ENCODE measurements at places on chromosomes 1 and 21.

- DNase-seq = no peak
Measured at GRCh38 chr1:109279615-109280278, 3.2 kb downstream of the PSRC1 start.

GRCh38 chr1:208183977-208184911 is 59.9 kb downstream of the PLXNA2 start:
- DNase-seq = no peak

- DNase-seq = no peak
Measured at GRCh38 chr1:203380420-203381150, 29.7 kb upstream of the FMOD start.

DNA sequence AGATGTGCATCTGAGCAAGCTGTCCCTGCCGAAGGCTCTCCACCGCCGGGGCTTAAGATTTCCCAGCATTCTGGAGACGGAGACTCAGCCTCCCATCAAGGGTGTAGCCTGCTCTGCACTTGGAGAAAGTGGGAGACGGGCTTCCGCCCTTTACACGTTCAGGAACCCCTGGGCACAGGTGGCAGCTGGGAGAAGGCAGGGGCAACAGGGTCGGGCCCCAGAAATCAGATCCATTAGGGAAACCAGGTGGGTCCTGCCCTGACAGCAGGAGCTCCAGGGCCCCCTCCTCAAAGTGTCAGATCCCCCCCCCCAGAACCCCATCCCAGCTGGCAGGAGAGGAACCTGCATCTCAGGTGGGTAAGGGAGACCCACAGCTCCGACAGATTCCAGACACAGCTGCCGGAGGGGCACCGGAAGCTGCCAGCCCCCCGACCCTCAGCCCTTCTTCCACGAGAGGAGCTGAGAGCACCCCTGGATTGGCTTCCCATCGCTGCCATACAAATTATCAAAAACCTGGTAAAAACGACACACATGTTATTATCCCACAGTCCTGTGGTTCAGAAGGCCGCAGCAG is 236.6 kb downstream of the NPHP4 start:
- DNase-seq = no peak

- DNase-seq = no peak
Measured at GRCh38 chr1:17397910-17398695, 26.1 kb downstream of the PADI6 start.

DNA sequence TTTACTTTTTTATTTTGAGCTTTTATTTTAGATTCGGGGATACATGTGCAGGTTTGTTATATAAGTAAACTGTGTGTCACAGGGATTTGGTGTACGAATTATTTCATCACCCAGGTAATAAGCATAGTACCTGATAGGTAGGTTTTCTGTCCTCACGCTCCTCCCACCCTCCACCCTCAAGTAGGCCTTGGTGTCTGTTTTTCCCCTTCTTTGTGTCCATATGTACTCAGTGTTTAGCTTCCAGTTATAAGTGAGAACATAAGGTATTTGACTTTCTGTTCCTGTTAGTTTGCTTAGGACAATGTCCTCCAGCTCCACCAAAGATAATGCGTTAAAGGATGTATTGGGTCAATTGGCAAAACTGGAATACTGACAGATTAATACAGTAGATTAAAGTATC is 5.8 kb downstream of the ATP1A4 start:
- no peak for DNase-seq

- no peak for DNase-seq
Measured at GRCh38 chr1:8127171-8127641, 101.1 kb upstream of the ERRFI1 start.

GRCh38 chr1:66687358-66687757 is 64.9 kb upstream of the DYNLT5 start:
- DNase-seq = no peak

DNA sequence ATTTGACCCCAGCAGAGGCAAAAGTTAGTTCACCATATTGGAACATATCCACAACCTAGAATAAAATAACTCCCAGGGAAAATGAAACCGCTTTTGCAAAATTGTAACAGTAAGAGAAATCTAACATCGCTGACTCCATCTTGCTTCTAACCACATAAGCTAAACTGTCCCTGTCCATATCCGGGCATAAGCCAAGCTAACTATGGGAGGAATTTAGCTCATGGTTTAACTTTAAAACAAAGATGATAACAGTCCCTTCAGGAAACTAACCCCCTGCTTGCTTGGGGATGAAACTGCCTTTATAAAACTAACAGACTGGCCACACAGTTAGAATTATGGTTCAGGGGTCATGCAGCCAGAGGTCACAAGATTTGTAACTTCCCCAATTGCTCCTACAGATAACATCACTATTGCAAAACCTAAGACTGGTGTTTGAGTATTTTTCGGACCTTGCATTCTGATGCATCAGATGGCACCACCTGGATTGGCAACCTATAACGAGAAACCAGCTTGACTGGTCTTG is 46.3 kb downstream of the TESK2 start:
- no peak for DNase-seq

- DNase-seq = no peak
Measured at GRCh38 chr1:18997508-18997907, 41.0 kb upstream of the IFFO2 start.

GRCh38 chr1:41240781-41241353 is 1.2 kb downstream of the SCMH1 start:
- no peak for DNase-seq

- DNase-seq = no peak
Measured at GRCh38 chr1:86530211-86530845, 16.6 kb upstream of the CLCA4 start.

- no peak for DNase-seq
Measured at GRCh38 chr1:223443397-223443796, 50.2 kb downstream of the CCDC185 start.

- DNase-seq = no peak
Measured at GRCh38 chr21:32888971-32889370, 117.4 kb upstream of the PAXBP1 start.

- no peak for DNase-seq
Measured at GRCh38 chr1:158126425-158126824, 54.3 kb upstream of the CD1D start.

DNA sequence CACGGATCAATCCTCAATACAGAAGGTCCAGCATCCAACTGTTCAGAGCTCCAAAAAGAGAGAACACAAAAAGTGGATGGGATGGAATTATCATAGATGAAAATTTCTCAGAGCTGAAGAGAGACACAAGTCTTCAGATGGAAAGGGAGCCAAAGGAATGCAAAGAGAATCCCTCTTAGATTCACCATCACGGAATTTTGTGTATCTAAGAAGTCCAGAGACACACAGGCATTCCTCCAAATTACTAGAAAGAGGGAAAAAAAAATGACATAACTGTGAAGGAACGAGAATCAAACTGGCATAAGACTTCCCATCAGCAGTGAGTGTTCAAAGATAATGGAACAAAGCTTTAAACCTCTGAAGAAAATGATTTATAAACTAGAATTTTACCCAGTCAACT is 101.2 kb downstream of the ZSCAN20 start:
- no peak for DNase-seq

GRCh38 chr1:162973381-162973795 is 95.8 kb upstream of the RGS4 start:
- no peak for DNase-seq

- DNase-seq = no peak
Measured at GRCh38 chr1:230212405-230212936, 145.4 kb downstream of the GALNT2 start.

DNA sequence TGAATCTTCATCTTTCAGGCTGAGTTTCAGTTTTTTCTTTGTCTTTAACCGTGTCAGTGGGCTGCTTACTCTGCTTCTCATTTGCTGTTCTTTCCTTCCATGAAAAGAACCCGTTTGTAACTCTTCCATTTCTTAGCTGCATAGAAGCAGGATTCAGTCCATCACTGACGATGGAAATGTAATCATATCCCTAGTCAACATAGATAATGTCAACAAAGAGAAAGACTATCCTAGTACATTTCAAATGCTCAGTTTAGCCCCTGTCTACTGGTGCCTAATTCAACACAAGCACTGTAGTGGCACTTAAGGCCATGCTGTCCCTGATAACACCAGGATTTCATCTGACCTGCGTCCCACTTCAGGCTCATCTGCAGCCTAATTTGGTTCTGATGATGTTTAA is 376 bp downstream of the GBP1 start:
- DNase-seq = no peak

- DNase-seq = no peak
Measured at GRCh38 chr1:242455052-242455361, 69.5 kb downstream of the PLD5 start.

DNA sequence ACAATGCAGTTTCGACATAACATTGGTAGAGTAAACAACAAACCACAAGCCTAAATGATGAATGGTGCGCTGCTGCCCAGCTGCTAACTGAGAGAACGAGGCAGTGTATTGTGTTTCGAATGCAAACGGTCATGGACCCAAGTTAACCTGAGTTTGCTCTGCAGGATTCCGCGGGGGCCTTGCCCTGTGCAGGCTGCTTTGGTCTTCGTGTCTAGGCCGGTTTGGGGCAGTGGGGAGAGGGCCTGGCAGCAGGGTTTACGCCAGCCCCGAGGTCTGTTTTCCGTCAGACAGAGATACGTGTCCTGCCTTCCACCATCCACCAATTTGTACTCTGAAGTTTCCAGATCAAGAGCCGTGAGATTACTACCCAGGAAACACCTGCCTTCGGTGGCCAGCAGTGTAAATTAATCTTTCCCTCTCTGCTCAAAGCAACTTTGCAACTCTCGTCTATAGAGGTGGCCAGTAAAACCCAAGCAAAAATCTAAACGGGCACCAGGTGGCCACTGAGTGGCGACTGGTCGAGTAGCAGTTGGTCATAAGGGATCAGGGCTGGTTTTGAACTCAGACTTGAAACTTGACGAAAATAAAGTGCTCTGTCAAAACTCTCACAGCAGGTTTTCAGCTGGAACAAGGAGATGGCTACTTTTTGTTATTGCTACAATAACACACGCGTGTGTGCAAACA is 6.3 kb upstream of the PRDM15 start:
- DNase-seq = no peak

GRCh38 chr1:177385760-177386698 is 215.3 kb downstream of the BRINP2 start:
- no peak for DNase-seq

DNA sequence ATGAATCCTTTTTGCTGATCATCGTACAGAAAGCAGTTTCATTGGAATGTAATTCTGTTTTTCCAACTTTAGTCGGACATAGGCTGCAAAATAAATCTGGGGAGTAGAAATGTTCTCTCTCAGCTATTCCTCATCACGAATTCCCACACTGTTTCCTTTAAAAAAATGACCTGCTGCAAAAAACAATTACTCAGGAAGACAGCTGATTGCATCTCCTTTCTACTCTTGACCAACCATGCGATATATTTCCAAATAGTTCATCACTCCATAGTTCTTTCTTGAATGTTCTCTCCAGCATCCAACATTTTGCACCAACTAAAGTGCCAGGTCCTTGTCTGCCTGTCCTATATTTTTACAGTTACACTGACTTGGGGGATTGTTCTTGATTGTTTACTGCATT is 96.4 kb downstream of the S1PR1 start:
- no peak for DNase-seq

DNA sequence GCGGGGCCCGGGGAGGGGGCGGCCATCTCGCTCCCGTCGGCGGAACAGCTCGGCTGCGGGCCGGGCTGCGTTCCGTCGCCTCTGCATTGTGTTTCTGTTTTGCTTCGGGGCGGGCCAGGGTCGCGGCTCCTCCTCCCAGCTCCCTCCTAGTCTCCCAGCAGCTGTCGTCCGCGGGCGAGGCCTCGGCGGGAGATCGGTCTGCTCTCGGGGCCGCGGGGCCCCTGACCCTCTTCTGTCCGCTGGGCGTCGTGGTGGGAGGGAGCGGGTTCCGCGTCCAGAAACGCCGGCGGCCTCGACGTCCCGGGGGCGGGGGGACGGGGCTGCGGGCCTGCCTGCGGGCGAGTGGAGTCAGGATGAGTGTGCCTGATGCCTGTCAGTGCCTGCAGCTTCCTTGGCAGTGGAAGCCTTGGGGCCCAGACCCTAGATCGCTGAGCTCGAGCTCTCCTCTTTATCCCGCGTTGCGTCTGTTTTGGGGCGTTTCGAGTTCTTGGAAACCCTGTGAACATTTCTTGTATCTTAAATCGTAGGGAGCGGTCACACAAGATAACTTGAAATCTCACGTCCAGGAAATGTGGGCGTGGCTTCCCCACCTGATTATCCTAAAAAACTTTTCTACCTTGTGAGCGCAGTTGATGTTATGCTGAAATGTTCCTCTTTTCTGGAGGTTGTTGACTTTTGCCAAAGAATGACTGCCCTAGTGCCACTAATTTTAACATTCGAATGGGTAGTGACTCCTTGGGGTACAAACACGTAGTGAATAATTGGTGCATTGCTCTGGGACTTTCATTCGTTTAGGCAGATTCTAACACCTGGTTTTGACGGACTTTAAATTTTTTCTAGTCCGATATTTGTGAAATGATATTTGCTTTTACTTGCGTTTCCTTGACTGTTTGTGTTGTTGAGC is 676 bp downstream of the MORC3 start:
- peak; percentile 63 for DNase-seq

DNA sequence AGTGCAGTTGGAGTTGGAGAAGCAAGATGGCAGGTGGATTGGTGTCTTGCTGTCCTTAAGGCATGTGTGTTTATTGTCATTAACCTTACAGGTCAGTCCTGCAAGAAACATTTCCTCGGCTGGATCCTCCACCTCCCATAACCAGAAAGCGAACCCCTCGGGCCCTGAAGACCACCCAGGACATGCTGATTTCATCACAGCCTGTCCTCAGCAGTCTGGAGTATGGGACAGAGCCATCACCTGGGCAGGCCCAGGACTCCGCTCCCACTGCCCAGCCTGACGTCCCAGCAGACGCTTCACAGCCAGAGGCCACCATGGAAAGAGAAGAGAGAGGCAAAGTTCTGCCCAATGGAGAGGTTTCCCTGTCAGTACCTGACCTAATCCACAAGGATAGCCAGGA is 1.6 kb downstream of the C1orf226 start:
- no peak for DNase-seq

GRCh38 chr1:42949312-42950115 is 9.2 kb downstream of the SLC2A1 start:
- no peak for DNase-seq

- DNase-seq = no peak
Measured at GRCh38 chr1:42941640-42942330, 16.9 kb downstream of the SLC2A1 start.

DNA sequence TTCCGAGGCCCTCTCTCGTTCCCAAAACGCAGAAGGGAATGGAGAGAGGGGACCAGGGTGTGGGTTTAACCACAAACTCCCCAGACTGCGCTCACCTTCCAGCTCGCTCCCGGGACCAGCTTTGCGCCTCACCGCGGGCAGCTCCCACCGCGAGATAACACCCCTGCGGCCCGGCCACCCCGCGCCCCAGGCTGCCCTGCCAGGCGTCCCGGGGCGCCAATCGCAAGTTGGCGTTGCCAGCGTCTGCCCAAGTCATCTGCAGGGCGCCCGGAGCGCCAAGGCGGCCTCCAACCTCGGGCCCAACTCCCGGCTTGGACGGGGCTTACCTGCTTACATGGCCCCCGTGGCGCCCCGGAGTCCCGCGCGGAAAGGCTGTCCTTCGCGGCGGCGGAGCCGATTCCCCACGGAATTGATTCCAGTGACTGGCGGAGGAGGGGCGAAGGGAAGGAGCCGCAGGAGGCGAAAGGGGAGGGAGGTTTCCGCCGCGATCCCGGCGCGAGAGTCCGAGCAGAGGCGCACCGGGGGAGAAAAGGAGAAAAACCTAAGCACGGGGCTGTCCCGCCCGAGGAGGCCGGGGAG is 456 bp downstream of the PTPN14 start:
- no peak for DNase-seq

GRCh38 chr21:36255663-36256062 is 64.3 kb upstream of the MORC3 start:
- no peak for DNase-seq

GRCh38 chr1:37793773-37794371 is at the start of gene MANEAL:
MANEAL (plus strand) TSS chr1:37793847; CDS start chr1:37794183, 336 bp downstream.
- peak; percentile 21 for DNase-seq
